ENCODE measurements at places on chromosomes 7 and 10. TPM values are rescaled to one million over a fixed set of nuclear protein-coding genes. Genes with fewer than 3 reads are reported as not detected.

The ZWINT gene
- 2.3 TPM for total RNA-seq

The INA gene
- not detected for total RNA-seq

The SH2B2 gene
- 2.9 TPM for total RNA-seq

The DMBT1 gene
- total RNA-seq = not detected

GRCh38 chr10:47133871-47134570 is 166.0 kb upstream of the GDF10 start:
- no peaks in the 10 kb centered on the region for H3K4me1 ChIP-seq
- H3K36me3 ChIP-seq = no peaks in the 10 kb centered on the region
- no peak for DNase-seq
- H3K27me3 ChIP-seq = no peaks in the 10 kb centered on the region

GRCh38 chr10:7457478-7458316 is 46.9 kb upstream of the SFMBT2 start:
- no peaks in the 10 kb centered on the region for H3K4me1 ChIP-seq
- H3K4me3 ChIP-seq = no peak overlapping the region
- DNase-seq = no peak
- no peaks in the 10 kb centered on the region for H3K36me3 ChIP-seq

- H3K27me3 ChIP-seq = no peaks in the 10 kb centered on the region
- H3K27ac ChIP-seq = no peak overlapping the region
- DNase-seq = no peak
- no peaks in the 10 kb centered on the region for H3K36me3 ChIP-seq
Measured at GRCh38 chr7:133836666-133837065, 290.5 kb upstream of the LRGUK start.

DNA sequence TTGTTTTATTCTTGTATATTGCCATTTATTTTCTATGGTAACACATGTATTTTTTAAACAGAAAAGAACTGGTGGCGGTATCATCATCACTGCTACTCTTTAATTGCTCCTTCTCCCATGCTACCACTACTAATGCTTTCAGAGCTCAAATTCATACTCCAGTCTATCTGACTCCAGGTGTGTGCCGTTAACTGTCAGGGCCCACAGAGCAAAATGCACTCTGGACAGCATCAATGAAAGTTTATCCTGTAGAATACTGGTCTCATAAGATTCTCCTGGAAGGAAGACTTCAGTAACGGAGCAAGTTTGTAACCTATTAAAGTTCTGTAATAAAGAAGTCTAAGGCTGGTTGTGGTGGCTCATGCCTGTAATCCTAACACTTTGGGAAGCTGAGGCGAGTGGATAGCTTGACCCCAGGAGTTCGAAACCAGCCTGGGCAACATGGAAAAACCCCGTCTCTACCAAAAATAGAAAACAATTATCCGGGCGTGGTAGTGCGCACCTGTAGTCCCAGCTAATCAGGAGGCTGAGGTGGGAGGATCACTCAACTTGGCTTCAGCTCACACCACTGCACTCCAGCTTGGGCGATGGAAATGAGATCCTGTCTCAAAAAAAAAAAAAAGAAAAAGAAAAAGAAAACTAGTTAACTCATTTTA is 18.4 kb downstream of the ZNRF2 start:
- peaks cover 6% of the 10 kb centered on the region for H3K4me1 ChIP-seq
- DNase-seq = no peak
- H3K27ac ChIP-seq = no peak overlapping the region
- H3K27me3 ChIP-seq = no peaks in the 10 kb centered on the region
